ENCODE measurements at places on chromosomes 1 and 21. TPM values are rescaled to one million over a fixed set of nuclear protein-coding genes. Genes with fewer than 3 reads are reported as not detected.

Gene RASSF5
- polyA plus RNA-seq: 4.4 TPM

Gene TRIM45
- 28.8 TPM for polyA plus RNA-seq

Gene CENPS
- polyA plus RNA-seq: 36.2 TPM

Gene CHI3L2
- polyA plus RNA-seq: 0.07 TPM

DNA sequence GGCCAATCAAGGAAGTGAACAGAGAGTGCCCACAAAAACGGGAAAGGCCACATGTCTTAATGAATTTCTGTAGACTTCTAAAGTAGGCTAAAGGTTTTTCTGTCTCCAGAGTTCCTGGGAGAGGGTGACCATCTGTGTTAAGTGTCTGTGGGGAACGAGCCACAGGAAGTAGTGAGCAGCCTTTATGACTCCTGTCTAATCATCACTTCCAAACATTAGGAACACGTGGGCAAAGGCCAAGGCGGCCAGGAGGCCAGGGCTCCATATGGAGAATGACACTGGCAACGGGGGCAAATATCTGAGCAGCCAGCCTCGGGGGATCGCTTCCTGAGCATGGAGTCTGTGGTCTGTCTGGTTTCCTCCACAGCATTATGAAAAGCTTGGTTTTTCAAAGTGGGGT lies 7.1 kb downstream of the FAM89A start:
- no peak for DNase-seq

DNA sequence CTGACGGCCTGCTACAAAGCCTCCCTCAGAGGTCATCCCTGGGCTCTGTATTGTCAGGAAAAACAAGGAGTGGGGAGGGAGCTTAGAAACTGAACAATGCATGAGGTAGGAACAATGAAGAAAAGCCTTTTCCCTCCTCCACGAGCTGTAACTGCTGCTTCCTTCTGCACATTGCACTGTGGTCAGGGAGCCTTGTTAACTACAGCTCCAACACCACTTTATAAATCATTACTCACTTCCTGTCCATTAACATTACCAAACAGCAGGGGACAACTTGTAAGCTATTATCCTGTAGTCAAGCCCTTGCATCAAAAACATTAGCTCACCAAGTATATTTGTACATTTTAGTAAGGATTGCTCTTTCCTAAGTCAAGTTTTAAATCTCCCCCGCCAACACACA lies 336.0 kb upstream of the NR5A2 start:
- DNase-seq: peak; percentile 37

DNA sequence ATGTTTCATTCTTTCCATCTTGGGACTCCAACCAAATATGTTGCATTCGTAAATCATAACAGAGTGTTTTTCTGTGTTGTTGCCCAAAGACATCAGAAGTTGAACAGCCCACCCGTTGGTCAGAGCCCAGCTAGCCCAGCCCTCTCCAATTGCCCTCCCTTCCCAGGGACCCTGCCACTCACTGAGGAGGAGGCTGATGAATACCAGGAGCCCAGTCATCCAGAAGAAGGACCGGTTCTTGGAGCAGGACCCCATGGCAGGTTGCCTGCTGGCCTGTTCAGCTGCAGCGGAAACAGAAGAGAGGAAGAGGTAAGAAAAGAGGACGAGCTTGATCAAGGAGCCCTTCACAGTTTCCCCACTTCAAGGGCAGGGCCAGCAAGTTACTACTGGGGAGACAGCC lies 172.2 kb upstream of the ETV3 start:
- DNase-seq: peak; percentile 8

- DNase-seq: no peak
Observed at GRCh38 chr1:175830500-175830899, 87.1 kb upstream of the TNR start.

GRCh38 chr1:231626951-231627614 lies 493 bp downstream of the DISC1 start:
- no peak for DNase-seq

DNA sequence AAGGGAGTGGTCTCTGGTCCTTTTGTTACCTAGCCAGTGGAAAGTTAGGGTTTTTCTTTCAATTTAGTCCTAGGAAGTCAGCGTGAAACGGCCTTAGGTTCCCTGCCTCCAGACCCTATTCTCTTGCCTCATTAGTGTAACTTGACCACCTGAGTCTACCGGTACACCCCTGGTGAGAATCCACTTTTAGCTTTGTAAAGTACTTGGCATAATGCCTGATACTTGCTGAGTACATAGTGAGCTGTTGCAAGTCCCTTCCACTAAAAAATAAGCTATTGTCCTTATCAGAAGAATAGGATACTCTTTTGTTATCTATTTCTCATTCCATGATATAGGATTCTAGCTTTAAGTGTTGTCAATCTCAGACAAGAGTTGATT lies 228.8 kb downstream of the ST6GALNAC3 start:
- no peak for DNase-seq

DNA sequence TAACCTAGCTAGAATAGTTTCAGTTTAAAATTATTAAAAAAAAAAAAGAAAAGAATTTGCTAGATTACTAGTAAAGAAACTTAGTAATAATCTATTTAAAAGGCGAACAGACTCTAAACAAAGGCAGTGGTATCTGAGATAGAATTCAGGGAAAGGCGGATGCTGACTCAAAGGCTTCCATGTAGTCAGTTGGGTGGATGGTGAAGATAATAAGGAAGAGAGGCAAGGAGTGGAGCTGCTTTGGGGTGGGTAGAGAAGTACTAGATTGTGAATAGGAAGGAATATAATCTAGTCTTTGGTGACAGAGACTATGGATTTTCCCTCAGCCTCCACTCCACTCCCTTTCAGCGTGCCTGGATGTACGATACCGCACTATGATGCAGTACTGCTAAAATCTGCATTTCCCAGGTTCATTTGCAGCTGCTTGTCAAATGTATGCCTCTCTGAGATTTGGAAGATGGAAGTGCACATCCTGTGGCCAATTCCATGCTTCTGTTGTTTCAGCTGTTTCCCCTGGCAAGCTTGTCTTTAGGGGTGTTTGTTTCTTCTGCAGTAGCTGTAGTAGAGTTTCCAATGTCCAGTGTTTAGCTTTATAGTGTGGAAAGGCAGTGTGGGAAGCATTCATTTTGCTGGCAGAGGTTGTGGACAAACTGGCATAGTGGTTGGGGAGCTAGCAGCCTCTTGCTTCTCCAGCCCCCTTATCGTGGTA lies 184.6 kb upstream of the NRIP1 start:
- no peak for DNase-seq
